ENCODE measurements at places on chromosomes 1 and 21. TPM values are rescaled to one million over a fixed set of nuclear protein-coding genes. Genes with fewer than 3 reads are reported as not detected.
A peak's percentile ranks its signal among the peaks of the same experiment; 100 is the strongest.

- H3K27me3 ChIP-seq = no peaks in the 10 kb centered on the region
- peaks cover 6% of the 10 kb centered on the region for H3K36me3 ChIP-seq
- H3K4me1 ChIP-seq = no peaks in the 10 kb centered on the region
- no peak for DNase-seq
- H3K4me3 ChIP-seq = no peak overlapping the region
Observed at GRCh38 chr21:17089091-17089491, 423.8 kb upstream of the CXADR start.

- H3K27me3 ChIP-seq = peaks cover 20% of the 10 kb centered on the region
- DNase-seq = no peak
- no peaks in the 10 kb centered on the region for H3K36me3 ChIP-seq
- peaks cover 5% of the 10 kb centered on the region for H3K4me1 ChIP-seq
Observed at GRCh38 chr1:228063251-228064191, 19.0 kb upstream of the ARF1 start.

DNA sequence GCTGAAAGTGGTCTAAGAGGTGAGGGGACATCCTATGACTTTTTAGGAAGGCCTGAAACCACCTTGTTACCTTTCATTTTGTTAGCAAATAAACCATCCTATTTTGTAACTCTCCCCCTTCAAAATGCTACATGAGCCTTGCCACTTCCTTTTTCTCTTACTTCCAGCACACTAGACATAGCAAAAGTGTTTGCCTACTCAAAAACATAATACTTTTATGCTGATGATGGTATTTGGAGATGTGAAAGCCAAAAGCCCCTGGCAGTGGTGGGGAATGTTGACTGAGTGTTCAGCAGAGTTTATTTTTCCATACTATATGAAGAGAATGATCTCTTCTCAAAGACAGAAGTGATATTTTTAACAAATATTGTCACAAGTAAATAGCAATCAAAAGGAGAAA is 134.2 kb downstream of the EDEM3 start:
- H3K27ac ChIP-seq = no peak overlapping the region
- H3K36me3 ChIP-seq = peaks cover 7% of the 10 kb centered on the region
- H3K4me1 ChIP-seq = peaks cover 9% of the 10 kb centered on the region
- no peak overlapping the region for H3K4me3 ChIP-seq

DNA sequence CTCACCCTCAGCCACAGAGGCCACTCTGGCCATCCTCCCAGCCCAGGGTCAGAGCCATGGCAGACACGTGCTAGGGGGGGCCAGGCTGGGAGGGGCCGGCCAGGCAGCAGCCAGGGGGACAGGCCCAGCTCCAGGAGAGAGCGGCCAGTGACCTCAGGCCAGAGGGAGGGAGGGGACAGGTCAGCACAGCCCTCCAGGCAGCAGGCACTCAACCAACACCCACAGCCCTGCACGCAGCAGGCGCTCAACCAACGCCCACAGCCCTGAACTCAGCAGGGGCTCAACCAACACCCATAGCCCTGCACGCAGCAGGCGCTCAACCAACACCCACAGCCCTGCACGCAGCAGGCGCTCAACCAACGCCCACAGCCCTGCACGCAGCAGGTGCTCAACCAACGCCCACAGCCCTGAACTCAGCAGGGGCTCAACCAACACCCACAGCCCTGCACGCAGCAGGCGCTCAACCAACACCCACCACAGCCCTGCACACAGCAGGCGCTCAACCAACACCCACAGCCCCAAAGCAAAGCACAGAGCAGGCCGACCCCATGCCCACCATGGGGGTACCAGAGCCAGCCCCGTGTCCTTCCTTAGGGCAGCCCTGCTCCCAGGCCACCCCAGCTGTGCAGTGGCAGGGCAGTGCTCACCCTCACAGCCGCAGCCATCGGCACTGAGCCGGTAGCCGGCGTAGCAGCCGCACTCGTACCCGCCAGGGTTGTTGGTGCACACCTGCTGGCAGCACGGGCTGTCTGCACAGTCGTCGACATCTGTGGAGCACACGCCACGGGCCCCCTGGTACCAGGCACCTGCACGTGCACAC is 55.9 kb downstream of the ARHGEF16 start:
- H3K4me3 ChIP-seq = no peak overlapping the region
- H3K4me1 ChIP-seq = no peaks in the 10 kb centered on the region
- no peak overlapping the region for H3K27ac ChIP-seq
- H3K36me3 ChIP-seq = no peaks in the 10 kb centered on the region

DNA sequence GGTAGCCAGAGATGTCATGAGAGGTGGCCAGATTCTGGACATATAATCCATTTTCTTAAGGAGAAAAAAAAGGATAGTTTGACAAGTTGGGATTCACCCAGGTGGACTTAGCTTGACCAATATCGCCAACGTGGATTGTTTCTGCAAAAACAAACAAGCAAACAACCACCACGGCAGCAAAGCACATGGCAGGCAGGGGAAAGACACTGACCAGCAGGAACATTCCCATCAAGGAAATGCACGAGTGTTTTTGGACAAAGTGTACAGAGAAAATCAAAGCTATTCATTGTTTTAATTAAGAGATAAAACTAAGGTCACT is 9.1 kb upstream of the PLA2G2C start:
- H3K4me1 ChIP-seq = peaks cover 3% of the 10 kb centered on the region
- H3K36me3 ChIP-seq = no peaks in the 10 kb centered on the region
- no peak for DNase-seq
- H3K27ac ChIP-seq = no peak overlapping the region
- H3K4me3 ChIP-seq = no peak overlapping the region

DNA sequence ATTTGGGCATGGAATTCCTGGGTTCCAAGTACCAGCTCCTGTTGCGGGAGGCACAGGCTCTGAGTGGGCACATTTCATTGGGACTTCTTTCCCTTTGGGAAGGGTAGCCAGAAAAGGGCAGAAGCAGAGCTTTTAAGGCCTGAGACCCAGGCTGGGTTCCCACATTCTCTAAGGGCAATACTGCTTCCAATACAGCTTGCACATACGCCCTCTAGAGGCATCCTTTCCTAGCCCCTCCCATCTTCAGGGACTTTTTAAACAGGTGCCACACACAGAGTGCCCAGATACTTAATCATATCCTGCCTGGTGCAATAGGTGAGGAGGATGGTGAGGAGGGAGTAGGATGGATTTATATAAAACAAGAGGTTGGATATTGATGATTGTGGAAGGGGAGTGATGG is 5.7 kb downstream of the GPR88 start:
- H3K27ac ChIP-seq = no peak overlapping the region
- H3K36me3 ChIP-seq = no peaks in the 10 kb centered on the region
- H3K4me1 ChIP-seq = peaks cover 5% of the 10 kb centered on the region
- H3K4me3 ChIP-seq = no peak overlapping the region
- DNase-seq = no peak

DNA sequence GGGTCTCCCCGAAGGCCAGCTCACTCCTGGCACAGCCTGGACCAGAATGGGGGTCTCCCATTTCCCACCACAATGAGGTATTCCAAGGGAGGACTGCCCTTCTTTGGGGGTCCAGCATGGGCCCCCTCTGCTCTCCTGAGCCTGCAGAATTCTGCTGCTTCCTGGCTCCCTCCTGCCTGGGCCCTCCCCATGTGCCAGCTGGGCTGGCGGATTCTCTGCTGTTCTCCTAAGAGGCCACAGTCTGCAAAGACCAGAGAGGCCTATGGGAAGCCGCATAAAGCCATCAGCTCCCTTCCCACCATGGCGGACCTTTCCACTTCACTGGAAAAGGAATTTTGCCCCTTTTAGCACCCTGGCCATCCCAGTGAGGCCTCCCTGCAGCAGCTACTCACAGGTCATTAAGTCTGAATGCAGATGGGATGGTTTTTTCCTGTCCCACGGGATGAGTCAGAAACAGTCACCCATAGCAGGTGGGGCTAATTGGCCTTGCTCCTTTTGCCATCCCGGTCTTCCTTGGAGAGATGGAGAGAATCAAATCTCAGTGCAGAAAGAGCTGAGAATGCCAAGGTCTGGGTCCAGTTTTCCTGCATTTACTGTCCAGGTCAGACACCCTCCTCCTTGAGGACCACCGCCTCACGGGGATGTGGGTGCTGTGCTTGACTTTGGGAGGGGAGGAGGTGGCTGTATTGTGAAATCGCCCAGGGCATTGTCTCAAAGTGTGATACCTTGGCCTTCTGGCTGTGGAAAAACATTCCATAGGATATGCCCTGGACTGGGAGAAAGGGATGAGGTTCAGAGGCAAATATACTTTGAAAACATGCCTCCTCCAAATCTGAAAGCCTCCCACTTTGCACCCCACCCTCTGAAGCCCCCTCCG is 23.2 kb downstream of the MYBPH start:
- peaks cover 7% of the 10 kb centered on the region for H3K27me3 ChIP-seq
- no peaks in the 10 kb centered on the region for H3K4me1 ChIP-seq
- no peaks in the 10 kb centered on the region for H3K36me3 ChIP-seq
- DNase-seq = no peak

- peak overlapping the region; percentile 76 for H3K27ac ChIP-seq
- peak overlapping the region; percentile 88 for H3K4me3 ChIP-seq
- DNase-seq = no peak
Observed at GRCh38 chr1:181135437-181135731, 46.9 kb downstream of the IER5 start.

DNA sequence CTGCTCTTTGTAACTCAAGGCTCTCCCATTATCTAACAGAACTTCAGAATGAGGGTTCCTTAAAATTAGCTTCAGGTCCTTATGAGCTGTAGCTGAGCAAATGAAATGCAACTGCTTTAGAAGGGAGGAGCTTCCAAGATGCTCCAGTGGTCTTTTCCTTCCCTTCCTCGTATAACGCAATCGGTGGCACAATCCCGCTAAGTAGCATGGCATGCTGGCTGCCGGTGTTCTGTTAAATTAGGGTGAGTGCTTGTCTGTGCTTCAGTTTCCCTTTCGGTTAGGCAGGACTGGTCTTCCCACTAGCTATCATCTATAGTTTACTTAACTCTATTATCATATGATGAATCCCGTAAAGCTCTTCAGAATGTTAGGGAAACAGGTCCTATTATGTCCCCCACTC is 917 bp downstream of the KIAA0040 start:
- peak overlapping the region; percentile 78 for H3K27ac ChIP-seq
- peaks cover 2% of the 10 kb centered on the region for H3K36me3 ChIP-seq
- no peaks in the 10 kb centered on the region for H3K27me3 ChIP-seq
- peaks cover 53% of the 10 kb centered on the region for H3K4me1 ChIP-seq

- H3K27me3 ChIP-seq = peaks cover 26% of the 10 kb centered on the region
- H3K36me3 ChIP-seq = no peaks in the 10 kb centered on the region
- H3K27ac ChIP-seq = no peak overlapping the region
- no peak for DNase-seq
- H3K4me3 ChIP-seq = no peak overlapping the region
Observed at GRCh38 chr1:162207862-162208261, 138.4 kb downstream of the NOS1AP start.

DNA sequence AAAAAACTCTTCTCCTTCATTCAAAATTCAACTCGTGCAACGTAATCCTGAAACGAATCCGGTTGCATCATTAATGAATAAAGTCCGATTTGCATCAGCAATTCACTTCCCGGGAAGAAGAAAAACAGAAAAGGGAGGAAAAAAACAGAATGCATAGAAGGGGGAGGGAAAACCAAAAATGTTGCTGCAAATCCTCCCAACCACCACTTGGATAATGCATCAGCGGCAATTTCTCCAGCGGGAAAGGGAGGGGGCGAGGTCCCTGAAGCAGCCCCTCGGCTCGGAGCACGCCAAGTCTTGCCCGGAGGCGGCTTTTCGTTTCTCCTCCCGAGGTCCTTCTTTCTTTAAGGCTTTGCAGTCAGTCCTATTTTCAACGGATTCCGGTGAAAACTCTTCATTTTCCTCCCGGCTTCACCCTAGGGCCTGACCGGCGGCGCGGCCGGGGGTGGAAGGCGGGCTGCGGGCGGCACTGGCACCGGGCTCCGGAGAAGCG is 723 bp downstream of the CDC42BPA start:
- H3K4me3 ChIP-seq = peak overlapping the region; percentile 74
- H3K27me3 ChIP-seq = peaks cover 26% of the 10 kb centered on the region
- peaks cover 2% of the 10 kb centered on the region for H3K4me1 ChIP-seq

GRCh38 chr1:110597966-110598365 is 8.2 kb downstream of the KCNA2 start:
- peaks cover 13% of the 10 kb centered on the region for H3K27me3 ChIP-seq
- H3K4me3 ChIP-seq = no peak overlapping the region
- no peaks in the 10 kb centered on the region for H3K36me3 ChIP-seq

DNA sequence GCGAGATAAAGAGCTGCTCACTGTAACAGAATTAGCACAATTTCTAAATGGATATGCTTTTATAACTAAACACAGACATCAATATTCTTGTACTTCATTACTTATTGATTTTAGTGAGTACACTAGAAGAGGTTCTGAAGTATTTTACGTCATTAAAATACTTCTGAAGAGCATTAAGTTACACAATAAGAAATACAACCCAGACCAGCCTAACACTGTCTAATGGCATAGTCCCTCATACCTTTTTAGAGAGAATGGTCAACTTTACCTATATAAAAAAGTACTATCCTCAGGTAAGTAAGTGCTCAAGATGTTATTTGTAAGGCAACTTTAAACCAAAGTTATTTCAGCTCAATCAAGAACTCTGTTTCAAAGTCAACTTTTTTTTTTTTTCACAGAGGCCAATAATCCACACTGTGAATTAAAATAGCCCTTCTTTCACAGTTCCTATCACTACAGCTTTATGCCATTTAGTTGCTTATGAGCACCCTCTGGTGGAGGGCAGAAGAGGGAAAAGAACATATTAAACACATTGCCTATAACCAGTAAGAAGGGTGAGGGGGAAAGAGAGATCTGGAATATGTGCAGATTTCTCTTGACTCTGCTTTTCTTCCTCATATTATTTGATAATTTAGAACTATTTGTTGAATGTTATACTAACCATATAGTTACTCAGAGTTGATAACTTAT is 182.1 kb upstream of the DMRTA2 start:
- no peak for DNase-seq
- H3K36me3 ChIP-seq = no peaks in the 10 kb centered on the region
- H3K27ac ChIP-seq = no peak overlapping the region
- H3K4me1 ChIP-seq = peaks cover 5% of the 10 kb centered on the region

DNA sequence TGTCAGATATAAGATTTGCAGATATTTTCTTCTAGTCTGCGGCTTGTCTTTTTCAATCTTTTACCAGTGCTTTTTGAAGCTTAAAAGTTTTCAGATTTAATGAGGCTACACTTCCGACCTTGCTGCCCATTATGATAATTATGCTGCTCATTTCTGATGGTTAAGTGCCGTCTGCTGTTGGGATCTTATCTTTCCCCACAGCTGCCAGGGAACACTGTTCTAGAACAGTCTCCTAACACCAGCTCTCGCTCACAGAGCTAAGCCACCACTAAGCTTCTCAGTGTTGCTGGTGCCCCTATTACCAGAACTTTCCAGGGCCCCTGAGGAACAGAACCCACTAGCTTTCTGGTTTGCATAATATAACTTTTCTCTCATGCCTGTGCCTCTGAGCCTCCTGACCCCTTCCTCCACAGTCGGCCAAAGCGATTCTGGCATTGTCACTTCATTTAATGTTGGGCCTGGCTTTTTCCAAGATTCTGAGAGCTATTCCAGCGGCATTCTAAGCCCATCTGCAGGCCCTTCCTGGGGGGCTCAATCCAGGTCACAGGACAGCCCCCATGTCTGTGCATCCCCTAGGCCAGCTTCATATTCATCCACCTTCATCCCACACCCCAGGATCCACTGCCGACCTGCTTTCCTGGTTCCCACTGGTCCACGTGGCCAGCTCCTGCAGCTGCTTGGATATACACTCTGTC is 237.0 kb downstream of the PTPRU start:
- H3K36me3 ChIP-seq = no peaks in the 10 kb centered on the region
- no peak overlapping the region for H3K27ac ChIP-seq
- peaks cover 38% of the 10 kb centered on the region for H3K27me3 ChIP-seq

- H3K27ac ChIP-seq = no peak overlapping the region
- no peaks in the 10 kb centered on the region for H3K4me1 ChIP-seq
- no peaks in the 10 kb centered on the region for H3K27me3 ChIP-seq
- H3K4me3 ChIP-seq = no peak overlapping the region
- no peak for DNase-seq
Observed at GRCh38 chr1:90149101-90149500, 154.2 kb downstream of the ZNF326 start.

The CFAP45 gene
- 3.0 TPM for total RNA-seq

The LAX1 gene
- total RNA-seq = 7.2 TPM

The LRRC38 gene
- not detected for total RNA-seq

The DCST2 gene
- 0.57 TPM for total RNA-seq
